ENCODE measurements at places on chromosomes 7 and 10. TPM values are rescaled to one million over a fixed set of nuclear protein-coding genes. Genes with fewer than 3 reads are reported as not detected.

Gene ACSM6
- total RNA-seq: 0.14 TPM

Gene DBNL
- 36.8 TPM for total RNA-seq

Gene CYP2C9
- 0.32 TPM for total RNA-seq

Gene PLEKHS1
- total RNA-seq: not detected

Gene SEC31B
- 6.4 TPM for total RNA-seq

Gene MSS51
- 3.1 TPM for total RNA-seq

Gene OR6B1
- not detected for total RNA-seq

Gene FAM25G
- not detected for total RNA-seq

Gene OLAH
- not detected for total RNA-seq

Gene MYO1G
- total RNA-seq: 0.48 TPM

Gene CTNNA3
- total RNA-seq: 4.0 TPM

Gene ARHGAP22
- 8.2 TPM for total RNA-seq

Gene RNF32
- 1.3 TPM for total RNA-seq

Gene CCDC146
- total RNA-seq: 1.1 TPM

Gene ARMH3
- 17.9 TPM for total RNA-seq

Gene ADCY1
- total RNA-seq: 29.0 TPM

Gene SYCE1
- total RNA-seq: not detected

Gene NUTM2E
- 0.15 TPM for total RNA-seq

Gene DOCK4
- 13.3 TPM for total RNA-seq

Gene ZPBP
- total RNA-seq: not detected

Gene POR
- total RNA-seq: 178 TPM

Gene CCDC3
- 2.1 TPM for total RNA-seq

Gene AMZ1
- total RNA-seq: 1.4 TPM

Gene PSMC2
- total RNA-seq: 121 TPM

Gene CPA4
- total RNA-seq: not detected

Gene PAOX
- total RNA-seq: 5.2 TPM

Gene EEPD1
- total RNA-seq: 7.8 TPM

Gene FAM24B
- total RNA-seq: 5.3 TPM

Gene NOS3
- total RNA-seq: 6.6 TPM

Gene HYAL4
- not detected for total RNA-seq

Gene SORBS1
- 39.9 TPM for total RNA-seq

Gene CFAP70
- total RNA-seq: 0.31 TPM

Gene LGI1
- total RNA-seq: not detected

Gene UTF1
- 140 TPM for total RNA-seq

Measured in WTC11 (cell line).